ENCODE measurements at places on chromosomes 16 and 17.
A peak's percentile ranks its signal among the peaks of the same experiment; 100 is the strongest.

DNA sequence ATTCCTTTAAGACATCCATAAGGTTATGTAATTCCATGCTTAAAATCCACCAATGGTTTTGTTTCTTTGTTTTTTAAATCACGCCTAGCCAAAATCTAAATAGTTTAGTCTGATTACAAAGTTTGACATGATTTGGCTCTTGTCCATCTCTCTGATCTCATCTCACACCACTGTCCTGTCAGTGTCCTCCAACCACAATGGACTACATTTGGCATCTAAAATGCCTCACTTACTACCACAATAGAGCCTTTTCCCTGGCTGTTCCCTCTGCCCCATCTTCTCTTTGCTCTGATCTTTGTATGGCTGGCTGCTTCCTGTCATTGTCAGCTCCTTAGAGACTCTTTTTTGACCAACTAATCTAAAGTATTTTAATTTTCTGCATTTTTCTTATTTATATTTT is 157.2 kb downstream of the MYO1D start:
- DNase-seq, result no peak

DNA sequence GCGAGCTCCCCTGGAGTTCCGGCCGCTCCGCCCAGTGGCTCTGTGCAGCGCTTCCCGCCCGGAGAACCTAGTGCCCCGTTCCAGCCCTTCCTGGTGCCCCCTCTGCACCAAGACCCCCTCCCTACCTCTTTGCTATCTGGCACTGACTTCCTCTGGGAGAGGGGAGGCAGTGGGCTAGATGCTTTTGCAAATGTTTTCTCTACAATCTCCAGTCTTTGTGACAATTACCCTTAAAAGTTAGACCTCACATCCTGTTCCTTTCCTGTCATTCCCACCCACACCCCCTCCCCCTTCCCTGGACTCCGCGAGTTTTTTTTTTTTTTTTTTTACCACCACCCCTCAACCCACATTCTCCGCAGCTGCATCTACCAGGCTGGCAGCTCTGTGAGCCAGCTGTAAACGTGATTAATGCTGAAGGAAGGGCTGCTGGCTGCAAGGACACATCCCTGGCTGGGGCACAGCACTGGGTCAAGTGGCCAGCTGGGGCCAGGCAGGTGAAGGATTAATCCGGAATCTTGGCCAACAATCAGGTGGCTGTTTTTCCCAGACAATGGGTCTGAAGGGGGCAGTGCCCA is 101.5 kb downstream of the MGAT5B start:
- peak; percentile 49 for DNase-seq

GRCh38 chr16:89187770-89188392 is 12.5 kb downstream of the SLC22A31 start:
- no peak for DNase-seq

DNA sequence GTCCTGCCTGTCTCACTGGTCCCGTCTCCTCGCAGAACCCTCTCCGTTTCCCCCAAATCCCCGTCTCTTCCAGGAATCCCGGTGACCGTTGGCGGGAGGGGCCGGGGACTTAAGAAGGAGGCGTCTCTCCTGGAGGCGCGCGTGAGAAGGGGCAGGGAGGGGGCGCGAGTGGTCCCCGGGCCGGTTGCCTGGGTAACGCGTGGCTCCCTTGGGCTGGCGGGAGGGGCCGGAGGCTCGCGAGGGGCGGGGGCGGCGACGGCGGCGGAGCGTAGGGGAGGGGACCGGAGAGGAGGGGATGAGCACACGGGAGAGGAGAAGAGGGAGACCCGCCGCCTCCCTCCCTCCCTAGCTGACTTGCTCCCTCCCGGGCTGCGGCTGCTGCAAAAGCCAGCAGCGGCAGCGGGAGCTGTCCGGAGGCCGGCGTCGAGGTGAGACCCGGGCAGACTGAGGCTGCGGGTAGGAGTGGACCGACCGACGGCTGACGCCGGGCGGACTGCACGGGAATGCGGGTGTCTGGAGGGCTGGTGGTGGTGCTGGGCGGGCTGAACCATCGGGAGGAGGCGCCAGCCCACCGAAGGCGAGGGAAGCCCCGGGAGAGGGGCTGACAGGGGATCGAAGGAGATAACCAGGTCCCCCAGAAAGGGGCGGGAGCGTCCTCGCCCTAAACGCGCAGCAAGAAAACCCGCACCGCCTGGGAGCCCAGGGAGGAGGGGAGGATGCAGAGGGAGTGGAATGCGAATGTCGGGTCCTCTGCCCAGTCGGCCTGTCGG is at the start of gene PRRT2:
Gene PRRT2 (plus strand): TSS at position 298 of the 770 bp plus-strand sequence. CDS start 862 bp downstream, outside the sequence.
- peak; percentile 40 for DNase-seq

DNA sequence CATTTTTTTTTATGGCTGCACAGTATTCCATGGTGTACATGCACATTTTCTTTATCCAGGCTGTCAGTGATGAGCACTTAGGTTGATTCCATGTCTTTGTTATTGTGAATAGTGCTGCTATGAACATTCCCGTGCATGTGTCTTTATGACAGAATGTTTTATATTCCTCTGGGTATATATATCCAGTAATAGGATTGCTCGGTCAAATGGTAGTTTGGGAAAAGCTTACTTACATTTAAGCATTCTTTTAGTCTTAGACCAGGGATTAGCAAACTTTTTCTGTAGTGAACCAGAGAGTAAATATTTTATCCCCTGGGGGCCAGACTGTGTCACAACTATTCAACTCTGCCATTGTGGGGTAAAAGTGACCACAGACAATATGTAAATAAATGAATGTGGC is 40.2 kb downstream of the MED13 start:
- DNase-seq, result no peak

DNA sequence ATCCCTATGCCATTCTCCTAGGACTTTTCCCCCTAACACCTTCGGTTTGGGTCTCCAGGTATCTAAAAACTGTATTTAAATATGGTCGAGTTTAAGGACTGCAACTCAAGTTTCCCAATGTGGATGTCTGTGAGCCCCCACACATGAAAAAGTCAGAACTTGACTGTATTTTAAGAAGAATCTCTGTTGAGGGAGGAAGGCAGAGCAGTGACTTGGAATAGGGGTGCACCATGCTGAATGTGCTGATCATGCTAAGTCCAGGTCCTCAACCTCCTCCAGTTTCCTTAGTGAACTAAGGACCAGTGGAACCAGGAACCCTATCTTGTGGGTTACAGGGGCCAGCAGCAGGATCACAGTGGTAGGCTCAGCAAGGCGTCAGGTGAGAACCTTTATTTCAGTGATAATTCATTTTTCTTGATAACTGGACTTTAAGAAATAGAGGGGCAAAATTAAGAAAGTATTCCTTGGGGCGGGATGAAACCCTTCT is 19.5 kb downstream of the GRB7 start:
- DNase-seq, result no peak

- DNase-seq, result no peak
These were observed 444 bp downstream of the HELZ start for GRCh38 chr17:67244431-67245072.

DNA sequence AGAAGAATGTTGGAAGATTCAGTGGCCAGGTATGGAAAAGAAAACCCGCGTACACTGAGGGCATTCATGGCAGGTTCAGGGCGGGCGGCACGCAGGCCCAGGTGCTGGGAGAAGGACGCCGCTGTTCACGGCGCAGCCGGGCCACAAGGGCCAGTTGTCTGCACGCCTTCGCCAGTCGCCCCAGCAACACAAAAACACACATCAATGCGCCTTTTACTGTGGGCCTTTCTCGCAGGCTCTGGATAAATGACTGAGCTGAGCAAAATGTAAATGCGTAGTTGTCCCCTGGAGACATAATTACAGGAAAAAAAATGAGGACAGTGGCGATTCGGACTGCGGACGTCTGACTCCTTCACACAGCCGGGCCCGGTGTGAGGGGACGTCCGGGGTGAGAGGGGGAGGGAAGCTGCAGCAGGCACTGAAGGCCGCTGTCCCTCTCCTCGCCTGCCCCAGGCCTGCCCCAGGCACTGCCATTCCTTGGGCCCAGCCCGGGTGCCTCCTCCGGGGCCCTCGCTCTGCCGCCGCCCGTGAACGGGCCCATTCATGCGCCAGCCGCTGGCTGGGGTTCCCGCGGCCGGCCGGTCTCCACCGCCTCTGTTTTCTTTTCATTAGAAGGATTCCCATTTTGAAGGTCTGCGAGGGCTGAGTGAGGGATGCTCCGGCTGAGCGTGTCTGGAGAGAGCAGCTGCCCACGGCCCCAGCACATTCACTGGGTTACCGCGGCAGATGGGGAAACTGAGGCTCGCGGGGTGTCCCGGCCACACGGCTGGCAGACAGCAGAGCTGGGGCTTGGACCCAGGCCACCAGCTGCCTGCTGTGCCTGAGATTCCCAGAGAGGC is 6.5 kb upstream of the ZNF469 start:
- no peak for DNase-seq

DNA sequence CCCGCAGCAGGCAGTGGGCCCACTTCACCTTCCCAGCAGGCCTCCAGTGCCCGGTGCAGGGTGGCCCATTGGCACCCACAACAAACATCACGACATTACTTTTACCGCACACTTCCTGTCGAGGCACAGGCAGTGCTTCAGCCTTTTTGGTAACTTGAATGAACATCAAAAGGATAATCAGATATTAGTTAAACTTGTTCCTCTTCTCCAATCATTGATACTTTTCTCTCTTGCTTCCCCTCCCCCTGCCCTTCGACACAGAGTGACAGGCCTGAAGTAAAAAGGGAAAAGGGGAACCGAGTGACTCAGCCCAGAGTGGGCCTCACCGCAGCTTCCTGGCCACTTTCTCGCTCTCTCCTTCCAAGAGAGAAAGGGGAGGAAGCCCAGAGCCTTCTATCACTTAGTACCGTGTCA is 507.0 kb downstream of the MAF start:
- no peak for DNase-seq

- DNase-seq, result peak; percentile 14
These were observed 48.5 kb upstream of the HELZ start for GRCh38 chr17:67293251-67294203.

DNA sequence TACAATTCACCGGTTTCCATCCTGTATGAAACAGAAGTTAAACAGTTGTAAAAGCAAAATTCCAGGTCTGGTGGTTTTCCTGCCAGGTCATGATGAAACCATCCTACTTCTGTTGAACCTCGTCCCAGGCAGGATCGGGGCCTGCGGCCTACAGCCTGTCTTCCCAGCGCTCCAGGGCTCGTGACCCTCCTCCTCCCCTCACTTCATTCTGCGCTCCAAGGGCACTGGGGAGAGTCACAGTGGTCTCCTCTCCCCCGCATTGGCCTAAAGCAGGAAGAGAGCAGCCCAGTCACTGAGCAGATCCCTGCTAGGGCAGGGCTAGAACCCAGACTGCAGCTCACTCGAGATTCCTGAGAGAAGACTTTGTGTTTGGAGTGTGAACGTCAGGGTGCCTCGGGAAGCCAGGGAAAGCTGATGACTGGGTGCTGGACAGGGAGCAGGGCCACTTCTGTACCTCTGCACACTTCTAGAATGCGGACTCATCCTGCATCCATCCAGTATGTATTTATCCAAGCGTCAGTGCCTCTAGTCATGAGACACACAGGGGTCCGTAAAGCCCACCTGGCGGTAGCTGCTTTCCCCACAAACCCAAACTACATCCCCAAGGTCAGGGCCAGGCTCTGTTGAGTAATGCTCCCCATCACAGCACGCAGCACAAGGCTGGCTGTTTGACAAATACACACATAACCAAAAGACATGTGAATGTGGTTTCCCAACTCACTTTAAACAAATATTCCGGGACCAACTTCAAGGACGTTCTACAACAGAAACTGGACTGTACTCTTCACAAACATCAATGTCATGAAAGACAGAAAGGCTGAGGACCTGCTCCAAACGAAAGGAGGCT is 1.7 kb upstream of the ITGAE start:
- DNase-seq, result no peak

GRCh38 chr16:47258874-47259461 is 115.2 kb upstream of the NETO2 start:
- DNase-seq, result no peak

DNA sequence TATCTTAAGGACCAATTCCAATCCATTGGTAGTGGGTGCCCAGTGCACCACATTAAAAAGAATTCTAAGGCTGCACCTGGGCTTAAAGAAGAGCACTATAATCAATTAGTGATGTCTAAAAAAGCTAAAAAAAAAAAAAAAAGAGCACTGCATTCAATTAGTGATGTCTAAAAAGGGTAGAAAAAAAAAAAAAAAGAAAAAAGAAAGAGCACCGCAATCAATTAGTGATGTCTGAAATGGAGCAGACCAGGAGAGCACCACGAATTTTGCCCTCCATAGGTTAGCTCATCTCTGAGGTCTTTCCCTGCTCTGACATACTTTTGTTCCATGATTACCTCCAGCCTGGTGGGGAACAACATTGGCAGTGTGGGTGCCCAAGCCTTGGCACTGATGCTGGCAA is 18.9 kb upstream of the CYLD start:
- no peak for DNase-seq

DNA sequence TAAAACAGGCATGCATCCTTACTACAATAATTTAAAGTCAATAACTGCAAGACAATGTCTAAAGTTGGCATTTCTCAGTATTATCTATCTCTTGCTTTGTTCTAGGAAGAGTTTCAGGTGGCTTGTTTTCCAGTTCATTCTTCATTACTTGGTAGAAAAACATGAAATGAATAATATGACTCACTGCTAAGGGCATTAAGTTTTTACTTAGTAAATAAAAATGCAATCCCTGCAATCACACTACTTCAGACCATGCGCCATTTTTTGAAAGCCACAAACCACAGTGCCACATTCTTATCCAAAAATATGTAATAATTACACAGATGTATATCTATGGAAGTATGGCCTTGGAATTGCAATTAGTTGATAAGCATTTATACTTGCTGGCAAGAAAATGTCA is 55.4 kb downstream of the CREBBP start:
- no peak for DNase-seq

DNA sequence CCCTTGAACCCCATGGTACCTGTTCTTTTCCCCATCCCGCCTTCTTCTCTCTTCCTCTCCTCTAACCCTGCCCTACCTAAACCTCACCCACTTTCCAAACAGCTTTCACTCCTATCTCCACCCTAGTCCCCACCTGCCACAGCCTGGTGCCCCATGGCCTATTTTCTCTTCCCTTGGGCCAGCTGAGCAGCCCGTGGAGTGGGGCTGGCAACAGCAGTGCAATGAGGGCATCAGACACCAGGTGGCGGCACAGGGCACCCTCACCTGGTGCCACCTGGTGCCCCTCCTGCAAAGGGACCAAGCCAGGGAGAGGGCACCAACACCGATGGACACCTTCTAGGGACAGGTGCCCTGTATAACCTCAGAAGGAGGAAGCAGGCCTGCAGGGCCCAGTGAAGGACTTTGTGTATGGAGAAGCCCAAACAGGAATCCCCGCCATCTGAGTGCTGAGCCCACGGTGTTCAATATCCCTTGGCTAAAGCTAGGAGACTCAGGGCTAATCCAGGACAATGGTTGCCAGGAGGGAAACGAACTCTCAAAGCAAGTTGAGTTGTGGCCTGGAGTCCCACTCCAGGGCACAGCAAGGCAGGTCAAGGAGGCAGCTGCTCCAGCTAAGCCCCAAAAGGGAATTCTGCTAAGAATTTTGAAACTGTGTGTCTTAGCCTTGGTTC is 4.0 kb upstream of the ABCC3 start:
- peak; percentile 59 for DNase-seq
